ENCODE measurements at places on chromosomes 13 and 19.

DNA sequence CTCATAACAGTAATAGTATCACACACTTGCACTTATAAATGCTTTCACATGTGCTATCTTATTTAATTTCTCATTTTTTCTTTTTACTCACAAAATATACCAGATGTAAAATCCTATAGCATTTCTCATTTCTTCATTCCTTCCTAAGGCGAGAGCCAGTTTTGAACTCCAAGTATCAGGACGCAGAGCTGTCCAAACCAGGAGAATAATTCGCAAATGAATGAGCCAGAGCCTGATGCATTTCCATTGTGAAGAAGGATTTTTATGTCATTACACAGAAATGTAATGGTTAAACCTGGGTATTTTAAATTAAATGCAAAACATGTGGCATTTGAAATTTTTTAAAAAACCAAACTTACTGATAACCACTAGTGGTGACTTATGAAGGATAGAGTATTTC is 244.3 kb downstream of the RGCC start:
- no peak for DNase-seq

- DNase-seq: no peak
These were observed 1.3 kb downstream of the SAFB start for GRCh38 chr19:5624018-5624663.

DNA sequence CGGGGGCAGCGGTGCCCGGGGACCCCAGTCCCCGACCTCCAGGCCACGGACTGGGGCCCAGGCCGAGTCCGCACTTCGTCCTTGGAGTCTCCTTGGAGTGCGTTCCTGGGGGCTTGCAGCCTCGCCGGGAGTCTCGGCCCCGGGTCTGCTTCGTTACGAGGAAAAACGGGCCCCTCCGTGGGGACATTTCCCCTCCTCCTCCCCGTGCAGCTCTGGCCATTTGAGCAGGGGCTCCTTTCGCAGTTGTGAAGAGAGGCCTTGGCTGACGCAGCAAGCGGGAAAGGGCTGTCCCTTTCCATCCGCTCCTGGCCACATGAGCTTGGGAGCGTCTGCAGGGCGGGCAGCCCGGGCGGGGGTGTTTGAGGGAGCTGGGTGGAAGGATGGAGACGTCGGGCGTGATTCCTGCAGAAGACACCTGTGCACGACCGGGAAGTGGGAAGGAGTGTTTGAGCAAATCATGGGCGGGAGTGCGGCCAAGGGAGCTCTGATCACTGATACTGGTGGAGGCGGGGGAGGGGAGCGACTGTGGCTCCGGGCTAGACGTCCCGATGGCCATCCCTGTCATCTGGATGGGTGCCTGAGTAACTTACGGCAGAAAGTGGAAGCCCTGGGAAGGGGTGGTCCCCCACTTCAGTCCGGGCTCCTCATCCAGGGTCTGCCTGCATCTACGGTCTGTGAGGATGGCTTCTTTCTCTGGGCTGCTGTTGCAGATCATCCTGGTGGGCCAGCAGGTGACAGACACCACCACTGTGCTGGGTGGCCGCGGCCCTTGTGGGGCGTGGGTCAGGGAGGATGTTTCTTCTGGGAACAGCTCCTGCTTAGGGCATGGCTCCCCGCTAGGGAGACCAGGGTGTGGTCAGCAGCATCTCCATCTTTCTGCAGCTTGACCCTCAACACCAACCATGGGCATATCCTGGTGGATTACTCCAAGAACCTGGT is 736 bp downstream of the GPI start:
- DNase-seq: no peak

- no peak for DNase-seq
These were observed 507 bp downstream of the COL4A1 start for GRCh38 chr13:110306340-110306959.

DNA sequence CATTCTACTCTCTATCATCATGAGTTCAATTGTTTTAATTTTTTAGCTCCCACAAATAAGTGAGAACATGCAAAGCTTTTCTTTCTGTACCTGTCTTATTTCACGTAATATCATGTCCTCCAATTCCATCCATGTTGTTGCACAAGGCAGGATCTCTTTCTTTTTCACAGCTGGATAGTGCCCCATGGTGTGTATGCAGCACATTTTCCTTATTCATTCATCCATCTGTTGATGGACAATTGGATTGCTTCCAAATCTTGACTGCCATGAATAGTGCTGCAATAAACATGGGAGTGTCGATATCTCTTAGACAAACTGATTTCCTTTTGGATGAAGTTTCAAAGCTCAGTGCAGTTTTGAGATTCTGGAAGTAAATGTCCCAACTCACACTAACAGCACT is 326.9 kb downstream of the FGF9 start:
- no peak for DNase-seq

GRCh38 chr19:15641901-15642491 is 1.3 kb downstream of the CYP4F3 start:
- no peak for DNase-seq

GRCh38 chr19:3154957-3155736 is 19.3 kb downstream of the GNA15 start:
- DNase-seq: peak; percentile 69

DNA sequence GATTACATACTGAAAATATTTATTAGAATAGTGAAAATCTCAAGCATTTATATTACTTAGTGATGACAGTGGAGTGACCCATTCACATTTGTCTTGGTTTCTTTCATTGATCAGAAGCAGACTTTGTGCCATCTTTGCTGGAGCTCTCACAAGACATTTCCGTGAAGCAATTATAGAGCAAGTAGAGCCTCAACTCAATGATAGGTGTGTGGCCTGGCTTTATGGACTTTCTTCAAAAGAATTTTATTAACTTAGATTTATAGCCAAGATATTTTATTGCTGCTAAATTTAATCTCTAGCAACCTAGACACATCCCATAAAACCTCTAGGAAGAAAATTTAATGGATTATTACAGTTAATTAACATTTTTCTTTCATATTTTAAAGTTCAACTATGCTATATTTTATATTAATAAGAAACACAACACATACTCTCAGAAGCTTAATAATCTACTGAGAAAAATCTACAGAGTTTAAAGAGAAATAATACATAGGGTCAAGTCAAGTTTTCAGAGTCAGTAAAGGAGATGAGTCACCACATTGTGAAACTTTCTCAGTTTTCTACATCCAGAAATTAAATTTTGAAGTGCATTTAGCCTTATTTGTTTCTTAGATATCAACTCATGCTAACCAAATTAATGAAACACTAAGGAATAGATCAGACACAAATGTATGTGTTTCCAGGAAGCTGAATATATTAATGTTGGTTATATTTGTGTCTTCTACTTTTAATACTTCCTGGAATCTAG is 160.5 kb downstream of the LACC1 start:
- no peak for DNase-seq

DNA sequence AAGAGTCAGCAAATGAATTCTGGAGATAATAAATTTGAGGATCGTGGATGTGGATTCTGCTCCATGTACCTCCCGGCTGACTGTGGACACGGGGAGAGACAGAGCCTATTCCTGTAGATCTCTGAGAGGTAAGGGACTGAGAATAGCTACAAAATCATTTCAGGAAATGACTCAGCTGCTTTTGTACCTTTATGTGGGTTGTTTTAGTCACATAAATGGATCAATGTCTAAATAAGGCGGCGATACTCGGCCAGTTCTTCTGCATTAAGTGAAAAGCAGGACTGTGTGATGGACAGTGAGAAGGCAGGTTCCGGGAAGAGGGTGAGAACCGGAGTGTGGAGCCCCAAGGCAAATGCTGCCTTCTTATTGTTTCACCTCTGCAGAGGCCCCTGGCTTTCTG is 128.1 kb downstream of the EFNB2 start:
- no peak for DNase-seq

GRCh38 chr19:38638461-38638860 is 9.0 kb upstream of the ACTN4 start:
- DNase-seq: no peak

GRCh38 chr13:107493266-107493665 is 722.1 kb downstream of the LIG4 start:
- DNase-seq: no peak

DNA sequence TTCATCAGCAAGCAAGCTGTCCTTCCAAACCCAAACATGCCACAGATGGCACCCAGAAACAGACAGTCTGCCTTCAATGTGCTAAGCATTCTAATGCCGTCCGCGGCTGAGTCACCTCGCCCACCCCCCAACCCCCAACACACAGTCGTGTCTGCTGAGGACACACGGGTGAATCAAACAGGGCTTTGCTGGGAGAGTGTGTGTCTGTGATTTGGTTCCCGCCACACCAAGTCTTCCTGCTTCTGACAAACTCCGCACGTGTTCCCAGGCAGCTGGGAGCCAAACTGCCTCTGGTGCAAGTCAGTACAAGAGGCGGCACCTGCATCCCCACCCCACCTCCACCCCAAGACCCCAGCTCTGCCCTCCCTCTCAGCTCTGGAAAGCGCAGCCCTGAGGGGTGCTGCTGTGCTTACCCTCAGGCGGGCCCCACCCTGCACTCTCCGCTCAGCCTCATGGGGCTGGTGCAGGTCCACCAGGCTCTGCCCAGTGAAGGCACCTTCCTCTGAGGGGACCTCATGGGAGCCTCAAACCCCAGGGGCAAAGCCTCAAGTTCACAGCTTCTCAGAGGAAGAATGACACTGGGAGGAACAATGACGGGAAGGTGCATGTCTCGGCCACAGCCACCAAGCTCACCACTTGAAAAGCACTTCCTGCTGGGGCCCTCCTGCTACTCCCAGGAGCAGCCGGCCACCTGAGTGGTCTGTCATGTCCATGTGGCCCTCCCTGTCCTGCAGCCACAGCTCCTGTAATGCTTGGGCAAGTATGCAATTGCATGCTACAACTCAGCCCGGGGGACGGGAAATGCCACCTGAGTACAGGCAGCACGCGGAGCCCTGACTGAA is 15.0 kb upstream of the SLC35E1 start:
- DNase-seq: no peak

- DNase-seq: peak; percentile 72
These were observed 29.7 kb downstream of the GPX4 start for GRCh38 chr19:1133471-1133929.

- DNase-seq: no peak
These were observed 12.6 kb downstream of the MPHOSPH8 start for GRCh38 chr13:19646063-19646462.

DNA sequence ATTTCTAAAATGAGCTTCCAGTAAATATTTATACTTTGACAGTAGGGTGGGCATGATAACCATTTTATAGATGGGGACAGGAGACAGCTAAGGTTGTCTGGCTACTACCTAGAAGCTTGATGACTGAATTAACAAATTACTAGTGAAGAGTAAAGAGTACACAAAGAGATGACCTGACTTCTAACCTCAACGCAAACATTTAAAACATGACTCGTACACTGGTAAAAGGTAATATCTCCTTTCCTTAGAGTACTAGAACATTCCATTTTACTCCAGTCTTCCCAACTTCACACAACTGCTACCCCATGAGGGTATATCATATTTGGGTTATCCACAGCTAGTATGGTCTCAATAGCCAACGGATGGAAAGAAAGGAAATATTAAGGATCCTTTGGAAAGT is 258.9 kb downstream of the FOXO1 start:
- no peak for DNase-seq

- DNase-seq: no peak
These were observed 3.8 kb downstream of the FXYD7 start for GRCh38 chr19:35146746-35147459.

- no peak for DNase-seq
These were observed 9.8 kb upstream of the CPB2 start for GRCh38 chr13:46114613-46115012.

DNA sequence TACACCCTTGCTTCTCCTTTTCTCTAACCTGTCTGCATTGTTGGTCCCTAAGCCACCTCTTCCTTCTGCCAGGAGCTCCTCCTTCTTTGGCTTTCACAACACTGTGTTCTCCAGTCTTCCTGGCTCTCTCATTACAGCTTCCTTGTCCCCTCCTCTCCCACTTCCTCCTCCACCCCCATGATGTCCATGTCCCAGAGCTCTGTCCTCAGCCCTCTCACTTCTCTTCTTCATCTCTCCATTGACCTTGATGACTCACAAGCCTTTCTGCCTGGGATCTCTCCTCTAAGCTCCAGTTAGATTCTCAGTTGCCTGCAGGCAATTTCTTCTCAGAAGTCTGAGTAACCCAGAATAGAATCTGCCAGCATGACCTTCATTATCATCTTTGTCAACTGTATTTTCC is 100.3 kb upstream of the WASF3 start:
- no peak for DNase-seq

- no peak for DNase-seq
These were observed 13.8 kb upstream of the OLFM4 start for GRCh38 chr13:53014495-53015443.

DNA sequence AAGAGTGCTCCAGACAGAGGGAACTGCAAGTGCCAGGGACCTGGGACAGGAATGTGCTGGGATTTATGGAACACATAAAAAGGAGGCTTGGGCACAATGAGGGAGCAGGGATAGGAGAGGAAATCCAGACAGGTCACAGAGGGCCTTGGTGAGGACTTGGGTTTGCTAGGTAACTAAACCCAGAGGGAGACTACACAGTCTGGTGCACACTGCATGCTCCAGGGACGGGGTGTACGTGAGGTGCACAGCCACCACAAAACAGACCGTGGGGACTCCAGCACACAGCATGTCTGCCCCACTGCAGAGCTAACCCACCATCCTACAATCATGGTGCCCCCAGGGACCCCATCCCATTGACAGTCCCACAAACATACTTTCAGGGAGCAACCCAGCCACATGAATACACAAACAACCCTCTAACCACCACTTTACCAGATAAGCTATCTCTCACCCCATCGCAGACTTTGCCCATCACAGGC is 5.5 kb upstream of the ZFP36 start:
- DNase-seq: no peak

GRCh38 chr13:58488251-58488650 is 856.7 kb downstream of the PCDH17 start:
- no peak for DNase-seq

DNA sequence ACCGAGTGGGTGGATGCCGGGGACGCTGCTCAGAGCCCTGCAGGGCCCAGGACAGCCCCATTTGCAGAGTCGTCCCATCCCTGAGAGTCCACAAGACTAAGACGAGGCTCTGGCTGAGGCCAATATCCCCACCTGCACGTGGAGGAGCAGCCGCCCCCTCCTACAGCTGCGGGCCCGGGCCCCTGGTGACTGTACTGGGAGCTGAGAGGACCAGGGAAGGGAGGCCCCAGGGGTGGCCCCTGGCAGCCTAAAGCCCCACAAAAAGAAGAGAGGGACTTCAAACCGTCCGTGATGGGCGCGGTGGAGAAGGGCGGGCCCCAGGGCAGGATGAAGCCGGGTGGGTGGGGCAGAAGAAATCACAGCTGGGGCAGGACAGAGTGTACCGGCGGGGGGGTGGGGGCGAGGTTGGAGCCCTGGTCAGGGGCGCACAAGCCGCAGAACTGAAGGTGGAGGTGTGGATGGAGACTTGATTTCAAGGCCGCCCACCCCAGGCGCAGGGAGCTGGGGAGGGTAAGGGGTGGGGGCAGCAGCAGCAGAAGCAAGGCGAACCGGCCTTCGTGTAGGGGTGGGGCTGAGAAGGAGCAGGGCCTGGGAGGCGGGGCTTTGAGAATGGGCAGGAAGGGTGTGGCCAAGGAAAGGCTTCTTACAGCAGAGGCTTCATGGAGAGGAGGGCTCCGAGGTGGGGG is 12.9 kb downstream of the CFD start:
- DNase-seq: peak; percentile 48

- peak; percentile 28 for DNase-seq
These were observed at the start of gene LAIR1 for GRCh38 chr19:54364775-54365257. Gene LAIR1, minus strand, starts transcription at chr19:54364931. Its CDS starts 127 bp downstream, at chr19:54364804.

All from stimulated activated CD4-positive, alpha-beta T cell treated with anti-CD3 and anti-CD28 coated beads, TNF-alpha, amount 100 ng/mL, for 4 hours (primary cell).